ENCODE measurements at places on chromosomes 12 and 14.

DNA sequence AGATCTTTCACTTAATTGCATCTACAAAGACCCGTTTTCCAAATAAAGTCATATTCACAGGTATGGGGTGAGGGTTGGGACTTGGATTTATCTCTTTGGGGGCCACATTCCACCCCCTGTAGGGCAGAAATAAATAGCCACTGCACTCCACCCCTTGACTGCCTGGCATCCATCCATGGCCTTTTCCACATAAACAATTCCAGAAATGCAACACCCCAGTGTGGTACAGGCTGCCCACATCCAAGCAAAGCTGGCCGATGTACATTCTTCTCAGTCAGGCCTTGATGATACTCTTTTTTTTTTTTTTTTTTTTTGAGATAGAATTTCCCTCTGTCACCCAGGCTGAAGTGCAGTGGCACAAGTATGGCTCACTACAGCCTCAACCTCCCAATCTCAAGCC lies 12.9 kb downstream of the DGLUCY start:
- DNase-seq, result no peak

- no peak for DNase-seq
Observed at GRCh38 chr12:69546693-69547438, 38.4 kb upstream of the CCT2 start.

- DNase-seq, result no peak
Observed at GRCh38 chr14:90239139-90239538, 17.2 kb upstream of the PSMC1 start.

DNA sequence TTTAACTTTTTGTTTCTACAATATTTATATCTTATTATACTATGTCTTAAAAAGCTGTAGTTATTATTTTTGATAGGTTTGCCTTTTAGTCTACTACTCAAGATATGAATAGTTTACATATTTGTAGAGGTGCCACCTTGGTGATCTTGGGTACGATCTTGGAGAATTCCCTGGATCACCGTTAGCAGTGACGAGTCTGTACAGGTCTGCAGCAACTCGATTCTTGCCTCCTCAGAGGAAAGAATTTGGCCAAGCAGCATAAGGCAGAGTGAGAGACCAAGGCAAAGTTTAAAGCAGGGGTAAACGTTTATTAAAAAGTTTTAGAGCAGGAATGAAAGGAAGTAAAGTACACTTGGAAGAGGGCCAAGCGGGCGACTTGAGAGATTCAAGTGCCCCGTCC lies 3.1 kb upstream of the TCTN2 start:
- no peak for DNase-seq

GRCh38 chr12:111757361-111758119 lies 9.2 kb upstream of the ALDH2 start:
- no peak for DNase-seq

DNA sequence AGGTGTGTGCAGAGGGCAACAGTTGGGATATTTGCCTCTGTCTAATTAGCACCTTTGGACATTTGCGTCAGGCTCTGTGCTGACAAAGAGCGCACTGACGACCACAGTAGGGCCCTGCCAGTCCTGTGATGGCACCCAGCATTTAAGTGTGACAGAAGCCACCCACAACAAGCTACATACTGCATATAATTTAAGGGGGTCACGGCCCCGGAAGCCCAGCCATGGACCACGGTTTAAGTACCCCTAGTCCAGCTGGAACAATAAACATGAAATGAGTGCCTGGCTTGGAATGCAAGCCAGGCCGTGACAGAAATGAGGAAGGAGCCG lies 16.8 kb upstream of the DYNC1H1 start:
- DNase-seq, result no peak

DNA sequence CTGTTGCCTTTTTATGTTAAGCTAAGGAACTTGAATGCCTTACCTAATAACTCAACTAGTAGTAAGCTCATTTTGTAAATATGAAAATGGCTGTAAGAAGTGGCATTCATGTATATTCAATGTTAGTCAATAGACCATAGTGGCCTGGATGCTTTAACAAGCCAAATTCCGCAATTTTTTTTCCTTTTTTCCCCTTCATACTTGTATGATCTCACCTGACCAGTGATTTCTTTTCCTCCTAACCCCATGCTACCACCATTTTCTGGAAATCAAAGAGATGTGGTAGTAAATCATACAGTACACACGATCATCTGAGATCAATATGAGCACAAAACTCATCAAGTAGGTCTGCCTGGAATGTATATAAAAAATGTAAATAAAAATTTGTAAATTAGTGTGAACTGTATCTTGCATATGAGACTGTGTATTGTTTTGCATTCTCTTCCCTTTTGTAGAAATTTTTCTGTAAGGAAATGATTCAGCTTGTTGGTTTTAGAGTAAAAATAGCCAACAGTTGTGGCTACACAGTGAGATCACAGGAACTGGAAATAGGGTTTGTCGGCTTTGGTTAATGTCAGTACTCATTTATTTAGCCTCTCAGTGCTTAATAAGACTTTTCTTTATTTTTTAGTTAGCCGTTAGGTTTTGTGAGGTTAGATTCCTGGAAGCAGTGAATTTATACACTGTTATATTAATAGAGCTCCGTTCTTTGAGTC lies 62.5 kb downstream of the ETNK1 start:
- no peak for DNase-seq

GRCh38 chr14:24377126-24377525 lies 9.1 kb downstream of the NFATC4 start:
- DNase-seq, result no peak

GRCh38 chr12:27193106-27193505 lies 51.0 kb upstream of the STK38L start:
- no peak for DNase-seq

GRCh38 chr12:66060163-66060907 lies 70.2 kb downstream of the LLPH start:
- DNase-seq, result no peak

DNA sequence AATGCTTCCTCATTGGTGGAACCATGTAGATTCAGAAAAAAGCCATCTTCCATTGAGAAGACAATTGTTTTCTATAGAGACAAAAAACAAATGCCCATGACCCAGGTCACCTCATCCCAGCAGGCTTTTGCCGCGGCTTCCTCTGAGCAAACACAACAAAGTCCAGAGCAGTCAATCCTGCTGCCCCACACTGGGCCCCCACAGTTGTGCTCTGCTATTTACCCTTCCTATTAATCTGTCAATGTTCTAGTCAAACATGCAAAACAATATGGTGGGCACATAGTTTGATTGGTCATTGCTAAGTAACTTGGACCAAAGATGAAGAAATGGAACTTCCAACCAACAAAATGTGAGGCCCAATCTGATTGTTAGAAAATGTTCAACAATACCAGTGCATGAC lies 20.7 kb downstream of the C12orf42 start:
- DNase-seq, result no peak

DNA sequence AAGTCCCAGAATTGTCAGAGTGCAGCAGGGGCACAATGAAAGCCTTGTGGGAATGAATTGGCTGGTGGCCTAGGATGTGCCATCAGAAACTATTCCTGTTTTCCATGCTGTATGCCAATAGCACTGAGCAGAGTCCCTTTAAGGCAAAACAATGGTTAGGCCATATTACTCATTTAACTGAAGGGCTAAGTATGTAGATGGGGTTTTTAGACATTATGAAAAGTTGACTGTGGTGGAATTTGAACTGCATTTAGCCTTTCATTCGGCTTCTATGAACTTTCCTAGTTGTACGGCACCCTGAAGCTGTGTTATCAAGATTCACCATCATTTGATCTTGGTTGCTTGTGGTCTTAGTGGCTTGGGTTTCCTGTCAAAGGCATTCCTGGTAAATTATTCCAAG lies 24.8 kb downstream of the IL26 start:
- DNase-seq, result no peak

- DNase-seq, result no peak
Observed at GRCh38 chr14:54450535-54450934, 9.4 kb upstream of the CNIH1 start.

DNA sequence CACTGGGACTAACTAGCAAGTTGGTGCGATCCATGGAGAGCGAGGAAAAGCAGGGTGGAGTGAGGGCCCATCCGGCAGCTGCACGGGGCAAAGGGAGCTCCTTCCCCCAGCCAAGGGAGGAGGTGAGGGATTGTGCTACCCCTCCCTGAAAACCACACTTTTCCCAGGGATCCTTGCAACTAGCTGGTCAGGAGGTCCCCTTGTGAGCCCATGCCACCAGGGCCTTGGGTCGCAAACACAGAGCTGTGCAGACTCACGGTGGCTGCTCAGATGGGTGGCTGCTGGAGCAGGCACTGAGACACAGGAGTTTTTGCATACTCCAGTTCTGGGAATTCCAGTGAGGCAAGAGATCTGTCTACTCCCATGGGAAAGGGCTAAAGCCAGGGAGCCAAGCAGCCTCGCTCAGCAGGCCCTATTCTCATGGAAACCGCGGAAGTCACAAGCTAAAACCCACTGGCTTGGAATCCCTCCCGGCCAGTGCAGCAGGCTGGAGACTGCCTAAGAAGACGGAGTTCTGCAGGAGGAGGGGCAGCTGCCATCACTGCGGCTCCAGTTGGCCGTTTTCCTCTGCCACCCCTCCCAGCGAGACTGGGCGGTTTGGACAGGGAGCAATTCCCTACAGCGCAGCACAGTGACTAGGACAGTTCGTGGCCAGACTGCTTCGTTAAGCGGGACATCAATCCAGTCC lies 10.9 kb upstream of the ZNF705A start:
- DNase-seq, result no peak

GRCh38 chr14:104891121-104891551 lies 26.1 kb downstream of the CEP170B start:
- peak; percentile 34 for DNase-seq

DNA sequence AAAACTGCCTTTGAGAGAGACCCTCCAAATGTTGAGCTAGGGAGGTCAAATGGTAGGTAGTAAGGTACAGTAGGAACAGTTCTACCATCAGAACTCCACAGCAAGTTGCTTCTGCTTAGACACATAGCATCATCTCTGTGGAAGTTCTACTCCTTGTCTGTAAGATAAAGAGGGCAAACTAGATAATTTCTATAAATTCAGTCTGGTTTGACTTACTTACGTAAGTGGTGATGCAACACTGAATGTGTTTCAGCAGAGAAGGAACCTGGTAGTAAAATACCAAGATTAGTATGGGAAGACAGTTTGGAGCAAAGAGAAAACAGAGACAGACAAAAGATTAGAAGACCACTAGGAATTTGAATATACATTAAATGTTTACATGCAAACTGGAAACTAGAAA lies 42.0 kb downstream of the KITLG start:
- DNase-seq, result no peak

DNA sequence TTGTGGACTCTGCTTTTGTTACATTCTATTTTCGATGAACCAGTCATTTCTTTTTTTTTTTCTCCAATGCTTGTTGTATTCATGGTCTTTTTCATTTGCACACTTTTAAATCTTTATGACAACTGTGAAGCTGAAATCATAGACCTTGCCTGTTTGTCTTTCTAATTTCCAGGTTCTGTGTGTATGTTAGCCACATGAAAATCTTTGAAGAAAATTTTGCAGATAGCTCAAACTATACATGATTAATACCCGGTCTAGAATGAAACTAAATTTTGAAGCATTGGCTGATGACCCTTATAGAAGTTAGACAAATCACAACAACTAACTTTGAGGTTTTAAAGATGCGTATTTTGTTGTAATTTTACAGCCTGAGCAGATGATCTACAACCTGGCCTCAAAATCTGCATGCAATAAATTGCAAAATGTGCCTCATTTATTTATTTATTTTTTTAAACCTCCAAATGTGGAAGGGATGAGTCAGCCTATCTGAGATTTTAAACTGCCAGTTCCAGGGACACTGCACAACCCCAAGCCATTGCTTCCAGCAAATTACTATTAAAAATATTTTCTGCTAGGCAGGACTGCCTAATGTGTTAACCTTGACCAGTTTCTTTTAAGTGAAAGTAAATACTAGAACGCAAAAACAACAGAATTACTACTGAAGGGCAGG lies 96.3 kb upstream of the NAV3 start:
- no peak for DNase-seq

DNA sequence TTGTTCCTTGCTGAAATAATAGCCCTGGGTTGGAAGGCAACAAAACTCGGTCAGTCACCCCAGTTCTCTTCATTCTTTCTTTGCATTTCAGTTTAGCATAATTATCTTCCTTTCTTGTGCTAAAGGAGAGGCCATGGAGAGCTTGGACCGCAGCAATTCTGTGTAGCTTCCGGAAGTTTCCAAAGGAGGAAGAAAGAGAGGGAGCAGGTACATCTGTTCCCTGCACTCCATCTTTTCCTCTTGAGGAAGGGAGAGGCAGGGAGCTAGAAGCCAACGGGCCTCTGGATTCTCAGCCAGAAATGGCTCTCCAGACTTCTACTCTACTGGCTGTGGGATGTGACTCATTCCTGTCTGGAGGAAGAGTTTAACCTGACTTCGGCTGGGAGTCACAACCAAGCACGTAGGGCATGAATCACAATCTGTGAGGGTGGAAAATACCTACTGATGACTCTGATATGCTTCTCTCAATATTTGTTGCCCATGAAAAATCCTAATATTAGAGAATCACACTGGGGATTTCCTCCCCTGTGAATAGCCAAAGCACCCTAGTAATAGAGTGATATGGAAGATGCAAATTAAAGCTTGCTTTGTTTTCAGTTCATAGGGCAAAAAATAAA lies 17.0 kb downstream of the ANO6 start:
- no peak for DNase-seq

DNA sequence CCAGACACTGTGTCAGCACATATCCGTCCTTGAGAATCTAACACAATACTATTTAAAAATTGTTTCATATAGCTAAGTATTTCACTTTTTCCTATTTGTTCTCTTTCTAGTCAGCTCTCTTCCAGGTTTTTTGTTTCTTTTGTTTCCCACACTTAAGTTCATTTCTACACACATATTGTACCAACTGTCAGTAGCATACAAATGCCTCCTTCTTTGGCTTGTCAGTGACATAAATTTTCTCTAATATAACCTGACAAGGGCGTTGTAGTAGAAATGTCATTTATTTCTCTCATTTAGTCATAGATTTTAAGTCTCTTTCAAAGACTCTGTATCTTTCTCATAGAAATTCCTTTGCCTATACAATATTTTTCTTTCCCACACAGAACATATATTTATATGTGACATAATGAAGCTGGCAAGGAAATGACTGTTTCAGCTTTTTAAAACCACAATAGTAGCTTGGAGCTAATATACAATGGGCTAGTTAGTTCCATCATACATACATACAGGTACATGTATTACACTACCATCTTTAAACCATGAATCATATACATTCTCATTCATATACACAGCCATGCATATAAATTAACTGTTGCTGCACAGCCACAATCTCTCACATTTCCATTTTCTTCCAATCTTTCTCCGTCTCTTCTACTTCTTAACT lies 42.3 kb upstream of the EPS8 start:
- DNase-seq, result no peak

- DNase-seq, result no peak
Observed at GRCh38 chr12:127823801-127824200, 443.2 kb upstream of the TMEM132C start.
